Caco-2 (cell line): ENCODE measurements at places on chromosomes 6 and 20. TPM values are rescaled to one million over a fixed set of nuclear protein-coding genes. Genes with fewer than 3 reads are reported as not detected.

GRCh38 chr6:87925373-87926060 lies 122.1 kb upstream of the SPACA1 start:
- no peak for DNase-seq

The ADGRF5 gene
- total RNA-seq: not detected in 2 replicates

The CALHM4 gene
- total RNA-seq: 1.8 and 3.4 TPM in 2 replicates

DNA sequence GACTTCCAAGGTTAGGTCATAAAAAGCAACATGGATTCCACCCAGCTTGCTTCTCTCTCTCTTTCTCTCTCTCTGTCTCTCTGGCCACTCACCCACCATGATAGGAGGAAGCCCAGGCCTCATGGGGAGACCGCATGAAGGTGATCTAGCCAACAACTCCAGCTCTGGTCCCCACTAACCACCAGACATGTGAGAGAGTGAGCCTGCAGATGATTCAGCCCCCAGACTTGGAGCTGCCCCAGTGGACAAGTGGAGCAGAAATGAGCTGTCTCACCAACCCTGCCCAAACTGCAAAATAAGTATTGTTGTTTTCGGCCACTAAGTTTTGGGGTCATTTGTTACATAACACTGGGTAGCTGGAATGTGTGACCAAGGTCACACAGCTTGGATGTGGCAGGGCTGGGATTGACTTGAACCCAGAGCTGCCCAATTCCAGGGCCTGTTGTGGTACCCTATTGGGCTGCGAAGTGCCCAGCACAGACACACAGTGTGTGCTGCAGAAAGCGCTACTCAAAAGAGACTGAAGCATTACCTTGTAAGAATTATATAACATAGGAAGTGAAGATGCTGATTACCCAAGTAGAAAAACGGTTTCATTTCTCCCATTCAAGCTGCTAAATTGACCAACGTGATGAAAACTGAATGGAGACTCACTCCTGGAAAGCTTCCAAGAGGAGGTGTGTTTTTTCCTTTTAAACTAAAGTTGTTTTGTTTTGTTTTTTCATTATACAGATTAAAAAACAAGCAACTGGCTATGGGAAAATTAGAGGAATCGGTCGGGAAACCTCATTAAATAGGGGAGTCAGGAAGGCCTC lies 9.1 kb upstream of the TLDC2 start:
- DNase-seq: no peak

The C20orf202 gene
- not detected in 2 replicates for total RNA-seq

DNA sequence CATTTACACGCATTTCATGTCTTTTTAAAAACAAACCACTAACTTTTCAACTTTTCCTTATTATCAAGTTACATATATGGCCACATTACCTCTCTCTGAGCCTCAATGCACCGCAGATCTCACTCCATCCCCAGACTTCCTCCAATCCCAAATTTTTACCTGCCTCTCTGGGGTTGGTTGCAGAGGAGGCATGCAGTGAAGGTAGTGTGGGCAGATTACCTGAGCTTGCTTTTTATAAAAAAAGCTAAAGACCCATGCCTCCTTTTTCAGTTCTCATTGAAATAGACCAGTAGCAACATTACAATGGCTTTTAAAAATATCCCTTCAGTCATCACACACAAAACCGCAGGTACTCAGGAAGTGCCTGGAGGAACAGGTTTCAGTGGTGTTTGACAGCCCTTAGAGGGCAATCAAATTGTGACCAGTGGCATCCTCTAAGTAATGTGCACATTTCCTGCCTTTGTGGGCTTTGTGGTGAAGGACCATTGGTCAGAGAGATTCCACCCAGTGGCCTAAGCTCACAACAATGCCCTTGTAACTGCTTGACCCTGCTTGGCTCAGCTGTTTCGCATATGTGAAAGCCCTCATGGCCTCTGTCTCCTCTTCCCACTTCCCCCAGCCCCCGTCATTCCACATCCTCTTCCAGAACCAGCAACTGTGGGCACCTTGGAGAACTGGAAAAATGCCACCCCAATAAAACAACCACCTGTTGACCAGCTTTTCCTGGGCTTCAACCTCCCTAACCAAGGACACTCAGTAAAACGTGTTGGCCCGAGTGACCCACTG lies 30.2 kb upstream of the IL17A start:
- DNase-seq: no peak

The MYBL2 gene
- total RNA-seq: 318 and 345 TPM in 2 replicates

DNA sequence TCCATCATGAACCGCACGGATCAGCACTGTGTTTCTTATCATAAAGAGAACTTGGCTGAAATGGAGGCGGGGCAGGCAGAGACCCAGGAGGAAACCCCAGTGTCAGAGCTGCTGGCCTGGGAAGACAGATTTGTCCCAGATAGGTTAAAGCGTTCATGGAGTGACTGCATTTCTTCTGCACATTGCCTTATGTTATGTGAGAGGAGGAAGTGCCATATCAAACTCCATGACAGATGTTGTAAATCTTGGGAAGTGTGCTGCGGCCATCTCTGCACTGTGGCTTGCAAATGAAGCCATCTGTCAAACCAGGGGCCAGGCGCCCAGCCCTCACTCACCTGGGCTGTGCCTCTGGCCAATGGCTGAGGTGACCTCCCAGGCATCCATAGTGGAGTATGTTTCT lies 163.0 kb downstream of the SLC24A3 start:
- no peak for DNase-seq

DNA sequence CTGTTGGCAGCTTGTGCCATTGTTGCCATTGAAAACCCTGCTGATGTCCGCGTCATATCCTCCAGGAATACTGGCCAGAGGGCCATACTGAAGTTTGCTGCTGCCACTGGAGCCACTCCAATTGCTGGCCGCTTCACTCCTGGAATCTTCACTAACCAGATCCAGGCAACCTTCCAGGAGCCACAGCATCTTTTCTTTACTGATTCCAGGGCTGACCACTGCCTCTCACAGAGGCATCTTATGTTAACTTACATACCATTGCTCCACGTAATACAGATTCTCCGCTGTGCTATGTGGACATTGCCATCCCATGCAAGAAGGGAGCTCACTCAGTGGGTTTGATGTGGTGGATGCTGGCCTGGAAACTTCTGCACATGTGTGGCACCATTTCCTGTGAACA lies 221.8 kb upstream of the FAM83B start:
- DNase-seq: no peak

- DNase-seq: no peak
Observed at GRCh38 chr20:63890201-63890576, 4.7 kb upstream of the DNAJC5 start.

- DNase-seq: no peak
Observed at GRCh38 chr6:20933057-20933788, 399.0 kb downstream of the CDKAL1 start.

The MBOAT1 gene
- total RNA-seq: 6.8 and 7.3 TPM in 2 replicates

DNA sequence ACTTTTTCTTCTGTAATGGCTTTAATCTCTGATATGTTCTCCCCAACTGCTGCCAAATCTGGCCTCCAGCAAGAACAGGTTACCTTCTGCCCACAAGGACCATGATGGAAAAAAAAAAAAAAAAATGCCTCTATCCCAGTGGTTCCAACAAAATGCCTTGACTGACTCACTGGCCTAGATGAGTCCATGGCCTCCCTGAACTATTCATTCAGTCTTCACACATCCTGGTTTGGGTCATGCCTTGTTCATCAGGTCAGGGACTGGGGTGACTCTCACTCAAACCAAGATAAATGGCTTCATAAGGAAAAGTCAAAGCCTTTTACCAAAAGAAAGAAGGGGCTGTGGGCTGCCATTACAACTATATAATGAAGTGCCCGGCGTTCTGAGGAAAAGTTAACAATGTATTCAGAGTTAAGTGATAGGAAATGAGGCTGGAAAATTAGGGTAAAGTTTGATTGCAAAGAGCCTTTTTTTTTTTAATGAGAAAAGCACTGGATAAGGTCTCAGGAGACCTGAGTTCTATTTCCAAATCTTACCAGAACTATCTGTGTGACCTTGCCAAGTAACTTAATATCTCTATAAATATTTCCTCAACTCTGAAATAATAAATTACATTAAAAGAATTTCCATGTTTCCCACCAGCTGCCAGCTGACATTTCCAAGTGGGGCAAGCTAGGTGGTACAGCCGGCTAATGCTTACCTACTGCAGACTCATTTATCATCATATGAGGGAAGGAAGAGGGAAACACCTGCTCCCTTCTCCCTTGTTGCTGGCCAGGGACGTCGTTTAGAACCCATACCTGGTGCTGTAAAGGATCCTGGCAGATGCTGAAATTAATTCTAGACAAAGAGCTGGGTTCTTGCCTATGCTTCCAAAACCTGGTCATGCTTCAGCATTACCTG lies 380.0 kb upstream of the MARCKS start:
- no peak for DNase-seq

The SIRPB2 gene
- total RNA-seq: not detected in 2 replicates

- DNase-seq: no peak
Observed at GRCh38 chr6:116192786-116193185, 61.1 kb downstream of the TSPYL4 start.

The EYS gene
- not detected in 2 replicates for total RNA-seq

DNA sequence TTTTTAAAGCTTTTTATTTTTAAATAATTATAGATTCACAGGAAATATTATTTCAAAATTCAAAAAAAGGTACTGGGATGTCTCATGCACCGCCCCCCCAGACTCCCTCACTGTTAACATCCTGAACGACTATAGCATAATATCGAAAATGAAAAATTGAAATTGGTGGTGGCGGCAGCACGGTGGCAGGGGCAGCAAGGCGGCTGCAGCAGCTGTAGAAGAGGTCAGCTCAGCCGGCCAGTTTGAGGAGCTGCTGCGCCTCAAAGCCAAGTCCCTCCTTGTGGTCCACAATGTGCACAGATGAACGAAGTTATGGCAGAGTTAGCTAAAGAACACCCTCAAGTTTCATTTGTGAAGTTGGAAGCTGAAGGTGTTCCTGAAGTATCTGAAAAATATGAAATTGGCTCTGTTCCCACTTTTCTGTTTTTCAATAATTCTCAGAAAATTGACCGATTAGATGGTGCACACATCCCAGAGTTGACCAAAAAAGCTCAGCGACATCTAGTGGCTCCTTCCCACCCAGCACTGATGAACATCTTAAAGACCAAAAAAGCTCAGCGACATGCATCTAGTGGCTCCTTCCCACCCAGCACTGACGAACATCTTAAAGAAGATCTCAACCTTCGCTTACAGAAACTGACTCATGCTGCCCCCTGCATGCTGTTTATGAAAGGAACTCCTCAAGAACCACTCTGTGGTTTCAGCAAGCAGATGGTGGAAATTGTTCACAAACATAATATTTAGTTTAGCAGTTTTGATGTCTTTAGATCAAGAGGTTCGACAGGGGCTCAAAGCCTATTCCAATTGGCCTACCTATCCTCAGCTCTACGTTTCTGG lies 100.8 kb downstream of the FAM217A start:
- DNase-seq: peak; percentile 64

The DUSP15 gene
- 8.2 and 9.1 TPM in 2 replicates for total RNA-seq

The PSORS1C2 gene
- not detected in 2 replicates for total RNA-seq

- DNase-seq: no peak
Observed at GRCh38 chr20:61638802-61639585, 386.9 kb downstream of the CDH4 start.

DNA sequence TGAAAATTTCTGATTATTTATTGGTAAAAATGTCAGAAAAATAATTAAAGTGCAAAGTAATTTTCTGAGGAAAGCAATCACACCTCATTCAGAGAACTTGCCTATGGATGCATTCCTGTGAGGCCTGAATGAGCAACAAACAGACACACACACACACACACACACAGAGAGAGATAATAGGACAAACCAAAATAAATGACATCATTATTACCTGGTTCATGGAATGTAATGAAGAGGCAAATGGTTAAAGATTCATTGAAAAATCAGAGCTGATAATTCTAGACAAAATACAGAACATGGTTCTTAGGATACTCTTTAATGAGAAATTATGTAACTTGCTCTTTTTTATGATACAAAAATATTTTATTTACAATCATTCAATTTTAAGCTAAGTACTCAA lies 490.6 kb upstream of the POU3F2 start:
- no peak for DNase-seq

GRCh38 chr6:167932468-167933276 lies 64.8 kb upstream of the KIF25 start:
- DNase-seq: no peak

GRCh38 chr6:111242452-111242851 lies 155.1 kb downstream of the SLC16A10 start:
- DNase-seq: no peak

The PPP1R16B gene
- total RNA-seq: not detected in 2 replicates

DNA sequence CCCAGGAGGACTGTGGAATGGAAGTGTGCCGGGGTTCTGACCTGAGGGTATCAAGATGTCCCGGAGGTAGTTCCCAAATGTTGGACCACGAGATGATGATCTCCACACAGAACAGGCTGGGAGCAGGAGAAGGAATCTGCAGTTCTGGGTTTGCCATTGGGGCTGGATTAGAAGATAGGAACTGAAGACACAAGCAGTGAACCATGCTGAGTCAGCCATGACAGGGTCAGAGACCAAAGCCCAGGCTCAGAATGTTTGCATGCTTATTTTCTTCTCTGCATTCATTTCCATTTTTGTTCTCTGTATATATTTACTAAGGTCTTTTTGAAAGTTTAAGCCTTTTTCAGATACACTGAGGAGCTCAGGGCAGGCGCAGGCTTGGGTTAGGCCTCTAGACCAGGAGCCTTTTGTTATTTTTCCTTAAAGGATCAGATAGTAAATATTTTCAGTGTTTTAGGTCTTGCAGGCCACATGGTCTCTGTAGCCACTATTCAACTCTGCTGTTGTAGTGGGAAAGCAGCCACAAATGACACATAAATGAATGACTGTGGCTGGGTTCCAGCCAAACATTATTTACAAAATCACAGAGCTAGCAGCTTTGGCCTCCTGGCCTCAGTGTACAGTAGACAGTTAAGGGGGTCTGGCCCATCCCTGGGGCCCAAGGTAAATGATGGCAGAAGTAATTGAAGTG lies 28.5 kb downstream of the SLC35D3 start:
- DNase-seq: no peak

- no peak for DNase-seq
Observed at GRCh38 chr6:36712816-36713215, 15.2 kb downstream of the RAB44 start.

The PHACTR1 gene
- 0.41 and 0.67 TPM in 2 replicates for total RNA-seq

DNA sequence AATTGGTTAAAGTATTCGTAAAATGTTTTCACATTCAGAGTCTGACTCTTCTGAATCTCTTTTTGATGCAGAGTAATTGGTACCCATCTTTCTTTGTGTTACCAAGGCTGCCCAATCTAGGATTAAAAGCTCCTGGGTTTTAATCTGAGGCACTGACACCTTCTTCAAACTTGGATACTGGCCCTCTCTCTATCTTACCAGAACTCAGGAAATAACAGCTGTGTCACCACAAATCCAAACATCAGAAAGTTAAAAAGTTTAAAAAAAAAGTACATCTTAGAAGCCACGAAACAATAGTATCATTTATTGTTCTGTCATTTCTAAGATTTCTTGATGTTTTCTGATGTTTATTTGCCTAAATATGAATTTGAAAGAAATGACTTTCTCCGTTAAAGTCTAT lies 255.5 kb upstream of the RUNX2 start:
- no peak for DNase-seq

GRCh38 chr6:44668976-44669934 lies 281.7 kb downstream of the CDC5L start:
- no peak for DNase-seq

The AGER gene
- 8.3 and 10.3 TPM in 2 replicates for total RNA-seq

The SRMS gene
- not detected in 2 replicates for total RNA-seq

The JPH2 gene
- total RNA-seq: 10.5 and 11.1 TPM in 2 replicates

The SSTR4 gene
- not detected in 2 replicates for total RNA-seq

The TTBK1 gene
- 0.51 and 0.61 TPM in 2 replicates for total RNA-seq

The ASCC3 gene
- total RNA-seq: 48.2 and 56.2 TPM in 2 replicates
